Fibroblast of skin of scalp (primary cell): ENCODE measurements at places on chromosomes 7 and 10.

GRCh38 chr7:150955519-150956394 lies 22.4 kb downstream of the KCNH2 start:
- DNase-seq: no peak

DNA sequence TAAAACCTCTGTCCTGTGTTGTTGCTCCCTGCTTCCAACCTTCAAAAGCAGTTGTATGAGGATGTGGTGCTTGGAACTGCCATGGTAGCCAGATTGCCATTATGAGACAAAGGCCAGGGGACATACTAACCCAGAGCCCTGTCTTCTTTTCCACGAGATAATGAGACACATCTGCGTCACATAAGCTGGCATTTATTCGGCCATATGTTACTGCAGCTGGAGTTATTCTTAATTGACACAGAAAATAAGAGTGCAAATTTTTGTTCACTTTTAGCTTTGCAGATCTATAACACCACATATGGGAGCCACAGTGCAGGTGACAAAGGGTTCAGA lies 15.5 kb upstream of the PDLIM1 start:
- DNase-seq: no peak

GRCh38 chr7:45082031-45082830 lies 6.5 kb downstream of the NACAD start:
- peak; percentile 8 for DNase-seq

DNA sequence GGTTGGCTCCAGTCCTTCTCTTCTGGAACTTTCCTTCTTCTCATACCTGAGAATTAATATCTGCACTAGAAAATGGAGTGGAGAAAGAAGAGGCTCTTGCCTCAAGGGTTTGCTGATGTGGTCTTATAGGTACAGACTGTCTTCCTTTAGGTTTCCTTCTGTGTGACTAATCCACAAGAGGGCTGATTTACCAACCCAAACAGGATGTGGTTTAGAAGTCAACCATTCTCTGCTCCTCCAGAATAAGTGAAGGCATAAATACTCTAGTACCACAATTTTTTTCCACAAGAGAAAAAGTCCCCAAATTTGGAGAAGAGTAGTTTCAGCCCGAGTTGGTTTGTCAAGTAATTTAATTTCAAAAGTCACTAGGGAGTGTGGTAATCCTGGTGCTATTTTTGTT lies 85.8 kb downstream of the NRP1 start:
- DNase-seq: peak; percentile 83

- DNase-seq: no peak
Observed at GRCh38 chr7:106180721-106181120, 68.6 kb upstream of the SYPL1 start.

DNA sequence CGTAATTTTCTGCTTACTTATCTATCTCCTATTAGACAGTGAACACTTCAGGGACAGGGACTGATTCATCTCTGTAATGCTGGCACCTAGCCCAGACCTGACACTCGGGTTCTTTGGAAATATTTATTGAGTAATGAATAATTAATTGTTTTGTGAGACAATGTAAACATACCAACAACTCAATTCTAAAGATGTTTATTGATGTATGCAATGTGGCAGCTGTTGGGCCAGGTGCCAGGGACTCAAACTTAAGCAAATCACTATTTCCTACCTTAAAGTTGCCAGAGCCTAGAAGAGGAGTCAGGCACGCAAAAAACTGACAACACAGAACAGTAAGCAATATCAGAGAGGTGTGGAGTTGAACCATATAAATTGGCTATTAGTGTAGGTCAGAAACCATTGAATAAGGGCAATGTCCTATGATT lies 63.6 kb upstream of the BMPER start:
- DNase-seq: peak; percentile 65
